HFFc6 (cell line): ENCODE measurements at places on chromosomes 1 and 21. TPM values are rescaled to one million over a fixed set of nuclear protein-coding genes. Genes with fewer than 3 reads are reported as not detected.

- no peak overlapping the region for H3K27ac ChIP-seq
- no peaks in the 10 kb centered on the region for H3K27me3 ChIP-seq
- H3K4me3 ChIP-seq: no peak overlapping the region
- H3K36me3 ChIP-seq: no peaks in the 10 kb centered on the region
- H3K4me1 ChIP-seq: no peaks in the 10 kb centered on the region
- DNase-seq: no peak
These were observed 174.2 kb downstream of the PCP4 start for GRCh38 chr21:40041446-40041845.

DNA sequence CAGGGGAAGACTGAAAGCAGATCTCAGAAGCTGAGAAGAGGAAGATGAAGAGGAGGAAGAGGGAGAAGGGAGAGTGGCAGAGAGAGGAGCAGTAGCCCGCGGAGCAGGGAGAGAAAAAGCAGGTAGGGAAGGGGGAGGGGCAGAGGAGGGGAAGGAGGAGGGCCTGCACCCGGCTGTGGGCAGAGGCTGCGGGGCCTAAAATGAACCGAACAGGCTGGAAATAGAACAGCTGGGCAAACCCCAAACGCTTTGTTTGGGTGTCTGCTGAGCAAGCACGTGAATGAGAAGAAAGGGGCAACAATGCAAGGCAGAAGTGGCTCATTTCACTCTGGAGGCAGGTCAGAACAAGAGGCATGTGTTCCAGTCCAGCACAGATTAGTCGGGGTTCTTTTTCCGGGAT, 33.5 kb downstream of the KCNC4 start:
- peaks cover 24% of the 10 kb centered on the region for H3K4me1 ChIP-seq
- DNase-seq: no peak
- peaks cover 5% of the 10 kb centered on the region for H3K27me3 ChIP-seq
- no peak overlapping the region for H3K4me3 ChIP-seq

GRCh38 chr1:213260311-213261075, 209.5 kb downstream of the RPS6KC1 start:
- H3K36me3 ChIP-seq: peaks cover 13% of the 10 kb centered on the region
- H3K27ac ChIP-seq: no peak overlapping the region
- no peaks in the 10 kb centered on the region for H3K4me1 ChIP-seq
- no peaks in the 10 kb centered on the region; the same call in 1 of the 2 replicates for H3K27me3 ChIP-seq
- no peak overlapping the region for H3K4me3 ChIP-seq

The SLC1A7 gene
- total RNA-seq: 0.13 TPM in 1 of 3 replicates, not detected in the others
